ENCODE measurements at places on chromosomes 7 and 10.

GRCh38 chr7:17071866-17072265 is 190.1 kb upstream of the AGR3 start:
- DNase-seq: no peak

DNA sequence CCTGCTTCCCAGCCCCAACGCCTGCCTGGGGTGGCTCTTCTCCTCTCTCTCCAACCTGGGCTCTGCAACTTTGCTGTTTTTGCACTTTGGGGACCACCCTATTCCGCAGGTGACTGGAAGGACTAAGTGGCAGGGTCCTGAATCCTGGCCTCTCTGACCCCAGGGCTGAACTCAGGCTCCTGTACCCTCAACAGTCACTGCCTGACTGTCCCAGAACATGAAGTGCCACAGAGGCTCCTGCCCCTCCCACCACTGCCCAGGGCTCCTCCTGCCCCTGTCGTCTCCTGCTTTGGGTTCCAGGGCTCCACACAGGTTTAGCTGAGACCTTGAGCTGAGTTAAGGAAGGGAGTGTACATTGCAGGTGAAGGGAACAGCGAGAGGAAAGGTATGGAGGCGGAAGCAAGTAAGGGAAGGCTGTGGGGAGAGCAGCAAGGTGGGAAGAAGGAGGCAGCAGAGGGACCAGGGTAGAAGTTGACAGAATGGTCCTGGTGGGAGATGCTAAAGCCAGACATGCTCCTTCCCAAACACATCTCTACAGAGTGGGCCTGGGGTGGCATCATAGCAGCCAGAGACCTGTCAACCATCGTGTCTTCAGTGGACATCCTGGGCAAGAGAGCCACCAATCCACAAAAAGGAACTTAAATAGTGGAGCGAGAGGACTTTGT is 5.7 kb upstream of the GRID1 start:
- peak; percentile 19 for DNase-seq

GRCh38 chr10:114634609-114634979 is 23.5 kb downstream of the ABLIM1 start:
- DNase-seq: no peak

DNA sequence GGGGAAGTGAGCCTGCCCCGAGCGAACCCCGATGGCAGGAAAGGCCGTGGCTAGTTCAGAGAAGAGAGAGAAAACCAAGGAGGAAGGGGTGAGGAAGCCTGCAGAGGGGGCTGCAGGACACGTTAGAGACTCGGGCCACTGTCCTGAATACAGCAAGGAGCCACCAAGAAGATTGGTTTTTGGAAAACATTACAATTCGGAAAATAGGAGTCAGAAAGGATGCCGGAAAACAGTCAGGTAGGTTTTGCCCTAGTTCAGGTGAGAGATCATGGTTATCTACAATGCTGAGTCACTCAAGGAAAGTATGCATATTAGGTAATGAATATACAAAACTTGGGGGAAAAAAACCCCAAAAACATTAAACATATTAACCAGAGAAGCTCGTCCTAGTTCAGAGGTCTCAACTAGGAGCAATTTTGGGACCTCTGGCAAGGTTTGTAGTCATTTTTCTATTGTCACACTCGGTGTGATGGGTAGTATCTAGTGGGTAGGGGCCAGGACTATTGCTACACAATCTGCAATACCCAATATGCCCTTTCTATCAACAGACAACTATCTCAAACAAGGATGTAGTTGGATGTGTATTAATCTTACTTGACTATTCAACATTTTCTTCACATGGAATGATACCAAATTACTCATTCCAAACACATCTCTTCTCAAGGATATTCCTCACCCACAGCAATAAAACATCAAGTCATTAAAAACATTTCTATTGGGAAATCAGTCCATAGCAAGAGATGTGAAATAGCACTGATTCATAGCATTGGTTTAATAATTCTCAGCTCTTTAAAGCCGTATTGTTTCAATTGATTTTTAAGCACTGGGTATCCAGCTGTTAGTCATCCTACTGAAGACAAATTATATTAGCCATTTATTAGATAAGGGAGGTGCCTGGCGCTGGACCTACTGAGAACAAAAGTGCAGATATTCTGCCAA is 74.4 kb upstream of the RSU1 start:
- DNase-seq: no peak

DNA sequence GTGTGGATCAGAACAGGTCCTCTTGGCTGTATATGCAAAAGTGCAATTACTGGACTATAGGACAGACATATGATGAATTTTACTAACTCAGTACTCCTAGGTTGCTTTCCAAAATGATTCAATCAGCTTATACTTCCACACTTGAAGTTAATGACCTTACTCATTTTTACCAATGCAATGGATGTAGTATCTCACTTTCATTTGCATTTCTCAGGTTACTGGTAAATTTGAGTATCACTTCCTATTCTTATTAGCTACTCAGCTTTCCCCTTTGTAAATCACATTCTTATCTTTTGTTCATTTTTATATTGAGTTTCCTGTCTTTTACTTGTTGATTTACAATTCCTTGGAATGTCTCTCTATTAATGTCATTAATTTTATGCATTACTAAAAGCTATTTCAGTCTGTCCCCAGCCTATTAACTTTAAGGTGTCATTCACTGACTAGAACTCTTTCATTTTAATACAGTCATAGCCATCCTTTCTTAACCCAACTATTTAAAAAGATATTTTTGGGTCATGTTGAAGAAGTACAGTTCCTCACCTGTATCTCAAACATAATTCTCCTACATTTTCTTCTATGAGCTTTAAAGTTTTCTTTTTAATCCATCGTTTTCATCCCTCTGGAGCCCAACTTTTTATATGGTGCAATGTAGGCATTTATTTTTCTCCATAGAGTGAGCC is 88.6 kb downstream of the VIM start:
- DNase-seq: no peak

DNA sequence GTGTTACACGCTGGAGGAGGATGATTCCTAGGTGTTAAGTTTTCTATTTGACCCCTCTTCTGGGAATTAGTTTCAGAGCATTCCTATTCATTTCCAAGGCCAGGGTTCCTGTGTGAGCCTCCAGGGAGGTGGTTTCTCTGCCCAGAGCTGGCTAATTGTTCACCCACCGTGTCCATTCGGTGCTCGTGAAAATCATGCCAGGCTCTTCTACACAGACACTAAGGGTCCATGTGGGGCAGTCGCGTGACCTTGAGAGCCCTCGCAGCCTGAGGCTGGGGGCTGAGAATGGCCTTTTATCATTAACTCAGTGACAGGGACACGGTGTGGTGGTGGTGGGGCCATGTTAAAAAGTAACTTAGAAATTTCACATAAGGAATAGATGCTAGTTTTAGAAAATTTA is 83.7 kb downstream of the EMX2 start:
- no peak for DNase-seq

DNA sequence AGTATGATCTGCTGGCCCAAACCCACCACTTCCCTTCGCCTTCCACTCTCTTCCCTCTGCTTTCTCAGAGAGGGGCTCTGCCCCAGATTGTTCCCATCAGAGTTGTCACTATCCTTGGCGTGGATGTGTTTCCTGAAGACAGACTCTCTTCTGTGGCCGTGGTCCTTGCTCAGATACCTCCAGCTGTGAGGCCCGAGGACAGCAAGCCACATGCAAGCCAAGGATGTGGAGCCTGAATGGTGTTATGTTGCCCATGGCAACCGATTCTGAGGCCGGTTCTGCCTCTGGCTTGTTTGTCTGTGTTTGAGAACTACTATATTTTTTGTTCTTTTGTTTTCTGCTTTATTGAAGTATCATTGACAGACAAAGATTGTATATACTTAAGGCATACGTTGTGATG is 247.4 kb upstream of the PODXL start:
- DNase-seq: no peak

DNA sequence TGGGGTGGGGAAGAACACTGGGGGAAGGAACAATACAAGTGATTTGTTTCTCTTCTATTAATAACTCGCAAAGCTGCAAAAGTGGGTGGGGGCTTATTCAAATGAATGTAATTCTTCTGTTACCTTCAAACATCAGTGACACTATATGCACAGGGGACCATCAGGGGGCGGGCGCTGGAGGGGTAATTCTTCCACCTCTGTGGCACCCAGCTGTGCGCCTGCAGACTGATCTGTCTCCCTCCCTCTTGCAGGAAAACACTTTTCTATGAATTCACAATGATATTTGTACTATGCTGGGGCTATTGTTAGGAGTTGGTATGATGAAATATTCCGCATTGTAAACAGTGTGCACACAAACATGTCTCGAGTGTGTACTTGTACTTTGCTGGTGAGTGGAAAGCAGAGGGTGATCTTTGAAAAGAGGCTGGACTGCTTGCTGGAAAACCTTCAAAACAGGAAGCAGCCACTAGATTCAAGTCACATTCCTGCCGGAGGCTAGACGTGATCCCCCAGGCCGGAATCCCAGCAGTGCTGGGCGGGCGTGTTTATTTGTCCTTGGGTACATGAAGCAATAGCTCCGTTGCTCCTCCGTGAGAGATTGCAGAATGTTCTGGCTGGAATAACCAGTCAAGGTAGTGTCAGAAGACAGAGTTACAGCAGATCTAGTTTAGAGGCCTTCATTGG is 15.8 kb upstream of the BNIP3 start:
- no peak for DNase-seq

DNA sequence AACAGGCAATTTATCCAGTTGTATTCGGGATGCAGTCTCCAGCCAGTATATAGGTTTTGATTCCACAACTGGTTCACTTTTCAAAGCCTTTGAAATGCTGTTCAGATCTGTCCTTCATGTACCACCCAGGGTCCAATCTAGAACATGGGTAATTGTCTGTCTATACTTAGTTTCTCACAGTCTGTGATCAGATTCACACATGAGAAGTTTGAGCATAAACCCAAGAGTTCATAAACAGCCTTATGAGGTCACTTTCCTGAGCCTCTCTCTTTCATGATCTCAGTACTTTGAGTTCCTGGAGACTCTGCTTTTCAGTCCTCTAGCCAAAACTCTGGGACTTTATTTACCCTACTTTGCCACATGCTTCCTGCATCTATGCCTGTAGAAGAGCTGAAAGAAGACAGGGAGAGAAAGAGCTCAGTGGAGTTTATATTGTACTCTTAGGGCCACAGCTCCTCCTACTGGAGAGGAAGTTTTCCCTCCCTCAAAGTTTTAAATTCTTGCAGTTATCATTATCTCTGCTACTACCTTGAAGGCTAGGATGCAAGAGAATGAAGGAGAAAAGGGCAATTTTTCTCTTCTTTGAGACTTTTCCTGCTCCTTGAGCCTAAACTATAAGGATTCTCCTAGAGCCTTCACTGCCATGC is 172.0 kb downstream of the ZEB1 start:
- no peak for DNase-seq

- no peak for DNase-seq
Measured at GRCh38 chr7:43851805-43852204, 17.5 kb downstream of the MRPS24 start.

DNA sequence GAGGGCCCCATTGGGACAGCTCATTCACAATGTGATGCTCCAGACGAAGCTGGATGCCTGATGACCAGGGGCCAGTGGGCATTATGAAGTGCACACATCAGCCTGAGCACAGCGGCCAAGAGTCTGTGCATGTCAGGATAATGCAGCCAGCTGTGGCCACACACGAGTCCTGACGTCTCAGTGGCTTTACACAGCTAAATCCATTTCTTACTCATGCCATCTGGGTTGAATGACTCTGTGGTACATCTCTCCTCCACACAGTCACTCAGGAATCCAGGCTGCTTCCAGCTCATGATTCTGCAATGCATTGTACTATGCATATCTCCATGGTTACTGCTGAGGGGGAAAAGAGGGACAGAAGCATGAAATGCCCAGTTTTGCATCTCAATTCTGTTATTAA is 123.6 kb downstream of the PRLHR start:
- DNase-seq: no peak

DNA sequence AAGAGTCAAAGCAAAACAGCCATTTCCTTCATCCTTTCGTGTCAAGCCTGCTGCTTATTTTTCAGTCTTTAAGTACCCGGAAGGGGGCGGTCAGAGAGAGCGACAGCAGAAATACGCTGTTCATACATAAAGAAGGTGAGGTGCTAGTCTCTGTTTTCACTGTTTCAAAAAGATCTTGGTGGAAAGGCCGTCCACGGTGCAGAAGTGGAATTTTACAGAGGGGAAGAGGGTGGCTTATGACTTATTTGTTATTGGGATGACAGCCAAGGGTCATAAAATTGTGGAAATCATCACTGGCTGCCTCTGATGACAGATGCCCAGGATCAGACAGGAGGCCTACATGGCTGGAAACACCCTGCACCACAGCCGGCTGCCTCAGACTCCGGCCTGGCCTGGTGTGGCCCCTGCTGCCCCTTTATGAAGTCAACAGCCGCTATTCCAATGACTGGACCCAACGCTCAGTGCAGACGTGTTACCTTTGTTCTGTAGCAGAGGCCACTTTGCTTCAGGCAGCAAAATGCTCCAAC is 57.0 kb downstream of the HIPK2 start:
- no peak for DNase-seq

DNA sequence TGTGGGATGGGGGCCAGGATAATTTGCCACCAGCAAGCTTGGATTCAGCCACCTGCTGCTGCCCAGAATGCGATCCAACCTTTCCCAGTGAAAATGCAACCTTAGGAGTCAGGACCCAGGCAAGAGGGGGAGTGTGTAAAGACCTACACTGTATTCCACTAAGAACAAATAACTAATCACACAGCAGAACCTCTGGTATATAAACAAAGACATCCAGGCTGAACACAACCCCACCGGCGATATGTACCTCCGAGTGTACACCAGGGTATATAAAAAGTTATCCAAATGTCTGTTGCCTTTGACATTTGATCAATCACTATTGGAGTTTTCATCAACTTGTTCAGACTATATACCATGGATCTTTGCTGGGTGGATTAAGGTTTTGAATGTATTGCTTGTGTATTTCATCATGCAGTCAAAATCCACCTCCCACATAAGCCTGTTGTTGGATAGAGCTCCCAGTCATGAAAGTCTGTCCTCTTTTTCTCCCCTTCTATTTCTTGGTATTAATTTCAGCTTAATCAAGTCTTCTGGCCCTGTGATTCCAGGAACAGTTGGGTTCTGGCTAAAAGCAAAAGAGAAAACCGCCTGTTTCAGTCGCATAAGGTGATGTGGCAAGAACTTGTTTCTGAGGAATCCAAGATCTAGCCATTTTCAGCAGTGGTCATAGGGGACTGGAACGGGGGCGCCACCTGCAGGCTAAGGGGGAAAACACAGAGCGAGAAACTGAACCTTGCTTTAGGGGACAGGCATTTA is 290.7 kb downstream of the CCDC3 start:
- no peak for DNase-seq

- DNase-seq: no peak
Measured at GRCh38 chr7:40885503-40885902, 750.7 kb downstream of the SUGCT start.

DNA sequence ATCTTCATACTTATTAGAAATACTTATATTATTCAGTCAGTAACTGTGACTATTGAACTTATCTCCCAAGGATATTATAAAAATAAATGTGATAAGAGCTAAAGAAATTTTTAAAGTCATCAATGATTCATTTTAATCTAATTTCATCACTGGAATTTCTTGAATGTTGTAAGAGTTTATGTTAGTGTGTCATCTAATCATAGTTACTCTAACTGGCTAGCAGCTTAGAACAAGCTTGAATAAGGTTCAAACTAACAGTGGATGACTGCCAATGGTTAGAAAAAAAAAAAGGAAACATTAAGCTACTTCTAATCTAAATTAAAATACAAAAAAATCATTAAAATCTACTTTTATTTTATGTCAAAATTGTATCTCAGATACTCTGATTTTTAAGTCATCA is 1066.3 kb downstream of the CNTNAP2 start:
- no peak for DNase-seq
